ENCODE measurements at places on chromosomes 4 and X.

GRCh38 chr4:80153874-80154544, 43.3 kb upstream of the PRDM8 start:
- no peak for DNase-seq

DNA sequence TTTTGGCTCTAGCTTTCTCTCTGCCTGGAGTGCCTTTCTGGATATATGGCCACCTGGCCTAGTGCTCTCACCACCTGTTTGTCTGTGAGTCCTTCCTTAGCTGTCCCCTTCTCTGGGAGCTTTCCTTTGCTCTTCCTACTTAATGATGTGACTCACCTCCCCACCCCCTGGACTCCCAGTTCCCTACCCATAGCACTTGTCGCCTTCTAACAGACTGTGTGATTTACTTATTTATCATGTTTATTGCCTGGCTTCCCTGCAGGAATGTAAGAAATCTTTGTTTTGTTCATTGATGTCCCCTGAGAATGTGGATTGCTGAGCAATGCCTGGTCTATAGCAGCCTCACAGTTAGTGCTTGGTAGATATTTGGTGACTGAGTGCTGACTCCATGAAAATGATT, 18.9 kb downstream of the ADD1 start:
- no peak for DNase-seq

DNA sequence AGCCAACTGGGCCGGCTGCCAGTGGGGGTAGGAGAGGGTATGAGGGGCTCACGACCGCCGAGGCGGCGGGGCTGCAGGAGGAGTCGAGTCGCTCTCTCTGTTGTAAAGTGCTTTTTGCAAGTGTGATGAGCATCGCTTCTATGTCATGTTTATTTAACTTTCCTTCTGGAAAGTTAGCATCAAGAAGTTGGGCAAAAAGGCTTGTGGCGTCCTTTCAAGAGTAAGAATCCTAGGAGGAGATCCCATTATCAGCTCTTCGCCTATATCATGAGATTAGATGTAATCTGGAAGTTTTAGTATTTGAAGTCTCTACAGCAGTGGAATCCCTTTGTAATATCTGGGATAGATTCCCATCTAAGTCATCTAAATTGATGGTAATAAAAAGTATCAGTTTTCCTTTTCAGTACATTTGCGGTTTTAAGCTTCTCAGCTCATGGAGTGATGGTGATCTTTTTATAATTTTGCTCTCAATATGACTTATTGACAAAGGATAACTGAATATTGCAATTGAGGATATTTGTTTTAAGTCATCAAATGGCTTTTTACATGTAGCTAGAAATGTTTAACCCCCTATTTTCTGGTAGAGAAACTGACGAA, 1.7 kb downstream of the GALNT7 start:
- no peak for DNase-seq

DNA sequence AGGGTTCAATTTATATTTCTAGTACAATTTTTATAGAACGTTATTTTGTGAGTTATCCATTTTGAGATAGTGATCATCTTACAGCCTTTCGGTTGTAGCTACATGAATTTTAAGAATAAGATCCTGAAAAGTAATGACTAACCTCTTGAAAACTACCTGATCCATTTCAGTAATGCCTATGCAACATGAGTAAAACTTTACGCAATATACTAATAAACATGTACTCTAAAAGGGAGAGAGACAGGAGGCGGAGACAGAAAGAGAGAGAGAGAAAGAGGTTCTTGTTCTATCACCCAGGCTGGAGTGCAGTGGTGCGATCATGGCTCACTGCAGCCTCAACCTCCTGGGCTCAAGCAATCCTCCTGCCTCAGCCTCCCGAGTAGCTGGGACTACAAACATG, 816.1 kb downstream of the CCSER1 start:
- no peak for DNase-seq

DNA sequence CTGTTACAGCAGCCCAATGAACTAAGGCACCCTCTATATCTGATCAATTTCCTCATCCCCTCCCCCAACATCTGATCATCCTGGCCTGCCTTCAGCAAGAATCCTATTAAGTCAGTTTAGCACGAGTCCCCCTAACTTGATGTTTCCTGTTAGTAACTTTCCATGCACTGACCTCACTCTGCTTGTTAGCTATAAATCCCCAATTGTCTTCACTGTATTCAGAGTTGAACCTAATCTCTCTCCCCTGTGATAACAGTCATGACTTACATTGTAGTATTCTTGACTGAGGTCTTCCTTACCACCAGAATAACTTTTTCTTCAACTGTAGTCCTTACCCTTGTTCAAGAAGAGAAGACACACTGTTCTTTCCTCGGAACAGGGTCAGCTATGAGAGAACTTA, 8.5 kb downstream of the ANXA5 start:
- DNase-seq: peak; percentile 28

DNA sequence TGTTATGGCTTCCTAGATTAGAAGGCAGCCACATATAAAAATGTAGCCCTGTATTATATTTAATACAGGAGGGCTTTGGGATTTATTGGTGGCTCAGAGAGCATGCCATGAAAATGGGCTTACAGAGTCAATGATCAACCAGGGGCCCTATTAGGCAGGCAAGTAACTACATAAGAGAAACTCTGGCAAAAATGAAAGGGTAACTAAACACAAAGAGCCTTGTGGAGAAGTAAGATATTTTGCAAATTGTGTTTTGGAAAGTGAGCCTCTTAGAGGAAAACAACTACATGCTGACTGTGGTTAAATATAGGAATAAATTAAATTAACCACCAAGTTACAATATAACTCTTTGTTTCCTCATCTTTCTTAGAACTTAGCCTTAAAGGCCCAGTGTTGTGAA, 5.5 kb downstream of the SAT1 start:
- DNase-seq: peak; percentile 56

DNA sequence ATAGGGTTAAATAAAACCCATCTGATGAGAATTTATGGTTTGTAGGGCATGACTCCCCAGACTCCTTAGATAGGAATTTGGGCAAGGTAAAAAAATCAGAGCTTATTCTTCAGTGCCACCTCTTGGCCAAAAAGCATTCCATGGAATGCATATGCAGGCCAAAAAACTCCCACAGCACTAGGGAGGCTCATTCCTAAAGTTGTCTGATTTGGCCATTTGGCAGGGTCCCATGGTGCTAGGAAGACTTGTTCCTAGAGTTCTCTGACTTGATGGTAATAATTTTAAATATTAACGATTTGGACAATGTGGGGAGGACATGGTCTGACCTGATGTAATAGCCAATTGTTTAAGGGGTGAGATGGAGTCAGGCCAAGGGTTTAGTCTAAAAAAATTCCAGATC, 93.0 kb downstream of the SPIN4 start:
- DNase-seq: no peak

GRCh38 chr4:3305610-3306371, 13.0 kb downstream of the RGS12 start:
- no peak for DNase-seq

GRCh38 chr4:67853336-67853735, 30.5 kb downstream of the TMPRSS11D start:
- DNase-seq: no peak

DNA sequence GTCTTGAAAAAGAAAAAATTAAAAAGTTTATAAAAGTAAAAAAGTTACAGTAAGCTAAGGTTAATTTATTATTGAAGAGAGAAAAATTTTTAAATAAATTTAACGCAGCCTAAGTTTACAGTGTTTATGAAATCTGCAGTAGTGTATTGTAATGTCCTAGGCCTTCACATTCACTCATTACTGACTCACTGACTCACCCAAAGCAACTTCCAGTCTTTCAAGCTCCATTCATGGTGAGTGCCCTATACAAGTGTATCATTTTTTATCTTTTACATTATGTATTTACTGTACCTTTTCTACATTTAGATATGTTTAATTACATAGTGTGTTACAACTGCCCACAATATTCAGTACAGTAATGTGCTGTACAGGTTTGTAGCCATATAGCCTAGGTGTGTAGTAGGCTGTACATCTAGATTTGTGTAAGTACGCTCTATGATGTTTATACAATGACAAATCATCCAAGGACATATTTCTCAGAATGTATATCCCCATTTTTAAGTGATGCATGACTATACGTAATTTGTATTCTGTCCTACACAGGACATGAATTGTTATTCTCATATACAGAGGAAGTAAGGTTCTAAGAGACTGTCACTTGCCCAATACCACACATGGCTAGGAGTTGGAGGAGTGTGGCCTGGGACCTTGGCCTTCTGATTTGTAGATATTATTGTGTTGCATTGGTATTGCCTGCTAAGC, 19.5 kb upstream of the PDCL2 start:
- no peak for DNase-seq

- DNase-seq: peak; percentile 68
Observed at GRCh38 chr4:76305971-76306881, at the start of gene STBD1. Gene STBD1 (plus strand): TSS chr4:76306733. CDS start chr4:76306770, 37 bp downstream.

GRCh38 chrX:119981286-119982070, 37.9 kb upstream of the NKAP start:
- peak; percentile 21 for DNase-seq

GRCh38 chr4:3772632-3773031, 6.4 kb downstream of the ADRA2C start:
- no peak for DNase-seq

DNA sequence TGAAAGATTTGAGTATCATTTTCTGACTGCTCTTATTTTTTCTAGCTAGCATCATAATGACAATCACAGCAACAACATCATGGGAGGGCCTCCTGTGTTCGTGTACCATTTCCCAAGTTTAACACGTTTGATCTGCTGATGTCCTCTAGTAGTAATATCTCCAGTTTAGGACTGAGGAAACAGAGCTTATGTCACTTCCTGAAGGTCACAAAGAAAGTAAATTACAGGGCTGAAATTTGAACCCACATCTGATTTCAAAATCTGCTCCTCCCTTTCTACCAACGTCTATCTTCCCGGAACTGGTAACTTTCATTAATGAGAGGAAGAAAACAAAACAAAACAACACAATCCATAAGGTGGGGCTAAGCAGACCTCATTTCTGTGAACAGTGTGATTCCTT, 302.7 kb downstream of the PACRGL start:
- no peak for DNase-seq

GRCh38 chrX:154019633-154020528, at the start of gene IRAK1:
Gene IRAK1 (minus strand): TSS chrX:154019902. CDS start chrX:154019812, 90 bp downstream.
- DNase-seq: peak; percentile 76

- peak; percentile 75 for DNase-seq
Observed at GRCh38 chrX:20132666-20133065, 9.0 kb downstream of the EIF1AX start.

GRCh38 chr4:56181140-56181953, 205.9 kb downstream of the AASDH start:
- DNase-seq: peak; percentile 52

DNA sequence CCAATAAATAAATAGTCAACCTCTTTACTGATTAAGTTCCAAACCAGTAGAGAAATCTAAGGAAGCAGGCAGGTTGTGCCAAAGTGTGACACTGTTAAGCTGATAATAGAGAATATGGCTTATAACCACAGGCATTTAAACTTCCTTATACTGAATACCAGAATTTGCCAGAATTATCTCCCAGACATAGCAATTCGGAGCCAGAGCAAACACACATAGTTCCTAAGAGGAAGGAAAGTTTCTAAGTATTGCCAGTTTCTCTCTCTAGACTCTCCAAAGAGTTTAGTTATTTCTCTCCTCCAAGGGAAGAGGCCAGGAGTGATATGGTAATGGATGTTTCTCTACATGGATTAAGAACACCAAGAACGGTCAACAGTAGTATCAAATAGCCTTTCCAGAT, 191.7 kb upstream of the CPEB2 start:
- DNase-seq: no peak

GRCh38 chr4:48051078-48051477, 34.5 kb downstream of the NIPAL1 start:
- no peak for DNase-seq

GRCh38 chr4:182556580-182556979, 313.4 kb downstream of the TENM3 start:
- DNase-seq: no peak

DNA sequence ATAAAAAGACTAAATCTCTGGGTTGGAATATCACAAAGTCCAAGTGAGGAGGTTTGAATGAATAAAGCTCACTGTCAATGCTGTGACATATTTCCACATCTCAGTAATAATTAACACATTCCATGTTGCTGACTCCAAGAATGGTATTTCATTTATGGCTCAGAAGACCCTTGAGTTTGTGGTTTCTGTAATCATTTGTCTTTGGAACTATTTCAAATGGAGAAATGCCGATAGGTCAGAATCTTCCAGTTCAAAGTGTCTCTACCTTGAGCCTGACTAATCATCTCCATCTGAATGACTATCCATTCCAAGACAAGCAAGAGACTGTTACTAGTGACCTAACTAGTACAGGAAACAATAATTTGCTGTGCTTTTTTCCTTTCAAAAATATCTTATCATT, 24.2 kb upstream of the SLC2A9 start:
- no peak for DNase-seq

- no peak for DNase-seq
Observed at GRCh38 chr4:7863911-7864681, 75.6 kb downstream of the AFAP1 start.

- no peak for DNase-seq
Observed at GRCh38 chr4:29390921-29391320, 1329.2 kb upstream of the PCDH7 start.

- no peak for DNase-seq
Observed at GRCh38 chr4:113293674-113294073, 244.2 kb downstream of the ANK2 start.

GRCh38 chr4:26806331-26806730, 54.3 kb upstream of the STIM2 start:
- DNase-seq: no peak

GRCh38 chr4:55321707-55322264, 24.3 kb upstream of the SRD5A3 start:
- DNase-seq: peak; percentile 88

- DNase-seq: no peak
Observed at GRCh38 chrX:118739577-118739976, 12.2 kb downstream of the IL13RA1 start.

- no peak for DNase-seq
Observed at GRCh38 chr4:75555294-75556164, at the start of gene ODAPH. Gene ODAPH (plus strand): TSS chr4:75556066. CDS start chr4:75556083, 17 bp downstream.

DNA sequence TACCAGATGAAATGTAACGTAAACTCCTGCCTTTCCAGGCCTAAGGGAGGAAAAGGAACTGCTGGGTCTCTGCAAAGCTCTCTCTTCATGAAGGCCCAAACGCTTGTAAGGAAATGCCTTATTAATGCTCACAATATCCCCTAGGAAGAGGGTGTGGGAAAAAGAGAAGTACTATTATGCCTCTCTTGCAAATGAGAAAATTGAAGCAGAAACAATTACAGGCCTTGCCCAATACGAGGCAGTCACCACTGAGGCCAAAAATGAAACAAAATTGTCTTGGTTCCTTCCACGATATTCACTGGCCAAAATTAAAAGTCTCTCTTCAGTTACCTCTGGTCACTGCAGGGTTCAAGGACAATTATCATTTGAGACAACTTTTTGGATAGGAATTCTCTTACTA, 3.2 kb downstream of the SCARB2 start:
- DNase-seq: peak; percentile 88

GRCh38 chr4:184153781-184154180, 63.9 kb downstream of the ENPP6 start:
- DNase-seq: no peak

GRCh38 chrX:151852294-151852693, 60.4 kb upstream of the MAGEA4 start:
- no peak for DNase-seq

GRCh38 chr4:20333141-20333715, 81.5 kb downstream of the SLIT2 start:
- DNase-seq: no peak
